ENCODE measurements at places on chromosomes 2 and 18.
A peak's percentile ranks its signal among the peaks of the same experiment; 100 is the strongest.

DNA sequence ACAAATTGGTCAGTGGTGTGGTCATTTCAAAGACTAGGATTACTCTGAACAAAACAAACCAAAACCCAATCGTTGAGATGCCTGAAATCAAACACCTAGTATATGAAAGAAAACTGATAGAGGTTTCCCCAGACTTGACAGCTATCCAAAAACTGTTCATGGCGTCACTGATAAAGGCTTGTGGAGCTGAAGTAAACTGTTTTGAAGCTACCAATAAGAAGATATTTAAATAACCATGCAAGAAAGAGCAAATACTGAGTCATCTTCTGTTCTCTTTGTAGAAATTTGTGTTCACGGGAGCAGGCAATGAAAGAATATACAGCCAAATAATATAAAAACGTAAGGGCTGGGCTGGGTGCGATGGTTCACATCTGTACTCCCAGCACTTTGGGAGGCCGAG is 7.5 kb upstream of the COLEC11 start:
- DNase-seq, result no peak

DNA sequence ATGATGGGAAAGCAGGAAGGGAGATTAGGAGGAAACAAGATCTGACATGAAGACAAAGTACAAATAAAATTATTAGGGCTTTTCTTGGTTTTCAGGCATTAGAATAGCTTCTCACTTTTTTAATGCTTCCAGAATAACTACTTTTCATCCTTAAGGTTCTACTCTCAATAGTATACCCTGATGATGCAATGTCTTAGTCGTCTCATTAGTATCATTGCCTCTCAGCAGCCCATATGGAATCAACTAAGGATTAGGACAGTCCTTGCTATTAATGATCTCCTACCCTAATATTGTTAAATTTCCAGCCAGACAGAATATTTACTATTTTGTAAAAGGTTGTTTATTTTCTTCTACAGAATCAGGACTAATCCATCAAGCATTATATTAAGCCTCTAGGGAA is 55.9 kb downstream of the RELCH start:
- no peak for DNase-seq

- DNase-seq, result no peak
These were observed 1.6 kb downstream of the WDFY1 start for GRCh38 chr2:223943561-223944008.

GRCh38 chr18:35920623-35921022 is 51.9 kb upstream of the RMP24 start:
- no peak for DNase-seq

DNA sequence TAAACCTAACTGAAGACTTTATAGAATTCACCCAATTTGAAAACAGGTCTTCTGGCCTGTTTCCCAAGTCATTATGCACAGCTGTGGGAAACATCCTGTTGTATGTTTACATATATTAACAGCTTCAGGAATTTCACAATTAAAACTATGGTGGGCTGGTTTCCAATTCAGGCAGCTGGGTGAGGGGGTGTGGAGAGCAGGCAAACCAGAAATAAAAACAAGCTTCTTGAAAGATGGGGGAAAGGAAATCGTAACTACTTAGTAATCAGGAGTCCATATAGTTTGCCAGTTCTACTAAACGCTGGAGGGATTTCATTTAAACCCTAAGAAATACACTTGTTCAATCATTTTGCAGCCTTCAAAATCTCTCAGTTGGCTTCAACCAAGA is 22.8 kb downstream of the ATP8B1 start:
- no peak for DNase-seq

DNA sequence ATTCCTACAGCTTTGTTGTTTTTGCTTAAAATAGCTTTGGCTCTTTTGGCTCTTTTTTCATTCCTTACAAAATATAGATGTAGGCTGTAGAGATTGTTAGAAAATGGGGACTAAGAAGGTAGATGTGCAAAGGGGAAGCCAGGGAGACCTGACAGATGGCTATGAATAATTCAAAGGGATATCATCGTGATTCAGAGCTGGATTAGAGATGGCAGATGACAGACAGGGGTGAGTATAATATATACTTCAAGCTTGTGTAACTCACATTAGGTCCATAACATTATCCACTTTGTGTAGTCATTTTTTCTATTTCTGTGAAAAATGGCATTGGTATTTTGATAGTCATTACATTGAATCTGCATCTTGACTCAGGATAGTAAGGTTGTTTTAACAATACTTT is 422.9 kb upstream of the ST6GAL2 start:
- DNase-seq, result no peak

GRCh38 chr18:3329471-3329870 is 67.5 kb downstream of the MYL12B start:
- DNase-seq, result no peak

GRCh38 chr2:233101816-233102215 is 41.7 kb downstream of the INPP5D start:
- no peak for DNase-seq

GRCh38 chr2:58925676-58926081 is 684.6 kb upstream of the FANCL start:
- no peak for DNase-seq

GRCh38 chr2:25991965-25992364 is 9.7 kb upstream of the KIF3C start:
- DNase-seq, result no peak

DNA sequence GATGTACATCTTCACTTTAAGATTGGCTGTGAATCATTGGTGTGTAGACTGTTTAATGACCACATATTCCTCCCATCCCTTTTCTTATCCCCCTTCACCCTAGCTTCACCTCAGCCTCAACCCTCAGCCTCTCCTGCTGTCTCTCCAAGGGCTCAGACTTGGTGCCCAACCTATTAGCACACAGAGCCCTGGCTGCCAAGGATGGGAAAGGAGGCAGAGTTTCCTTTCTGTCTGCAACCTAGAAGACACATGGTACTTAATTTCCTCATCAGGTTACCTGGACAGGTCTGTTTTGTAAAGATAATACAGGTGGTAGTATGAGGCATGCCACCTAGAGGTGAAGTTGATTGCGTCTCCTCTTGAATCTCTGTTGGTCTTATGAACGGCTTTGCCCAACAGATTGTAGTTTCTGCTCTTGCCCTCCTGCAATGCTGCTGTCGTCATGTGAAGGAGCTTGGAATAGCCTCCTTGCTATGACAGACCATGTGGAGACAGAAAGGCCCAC is 44.5 kb upstream of the RMND5A start:
- peak; percentile 7 for DNase-seq

DNA sequence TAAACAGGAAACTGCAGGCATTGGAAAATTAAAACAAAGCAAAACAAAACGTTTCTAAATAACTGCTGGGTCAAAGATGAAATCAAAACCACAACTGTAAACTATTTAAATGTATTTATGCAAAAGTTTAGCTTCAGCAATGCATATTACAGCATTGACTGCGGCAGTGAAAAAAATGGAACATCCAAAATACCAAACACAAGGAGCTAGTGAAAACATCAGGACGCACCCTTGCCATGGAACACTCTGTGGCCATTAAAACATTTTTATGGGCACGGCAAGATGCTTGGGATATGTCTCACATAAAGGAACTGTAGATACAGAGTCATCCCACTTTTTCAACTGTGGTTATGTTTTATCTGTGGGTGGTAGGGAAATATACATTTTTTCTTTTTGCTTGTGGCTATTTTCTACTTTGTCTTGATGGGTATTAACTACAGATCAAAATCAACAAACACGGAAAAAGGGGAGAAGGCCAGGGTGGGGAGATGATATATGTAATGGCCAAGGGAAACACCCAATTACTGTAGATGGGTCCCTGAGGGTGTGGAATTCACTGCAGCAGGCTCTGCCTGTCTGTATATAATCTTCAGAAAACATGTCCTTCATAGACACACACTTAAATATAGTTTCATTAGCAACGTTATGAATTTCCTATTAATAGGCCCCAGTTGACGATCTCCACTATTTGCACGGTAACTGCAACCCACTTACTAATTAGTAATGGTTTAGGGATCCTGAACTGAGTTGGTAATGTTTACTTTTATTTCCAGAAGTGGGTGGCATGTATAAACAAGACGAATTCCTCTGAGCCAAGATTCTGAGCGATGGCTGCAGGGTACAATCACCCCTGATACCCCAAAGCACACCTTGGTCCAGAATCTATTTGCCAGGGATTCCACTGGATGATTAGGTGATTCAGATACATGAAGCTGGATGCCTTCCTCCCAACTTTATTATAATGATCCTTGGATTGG is 110.5 kb downstream of the ACKR3 start:
- DNase-seq, result no peak

DNA sequence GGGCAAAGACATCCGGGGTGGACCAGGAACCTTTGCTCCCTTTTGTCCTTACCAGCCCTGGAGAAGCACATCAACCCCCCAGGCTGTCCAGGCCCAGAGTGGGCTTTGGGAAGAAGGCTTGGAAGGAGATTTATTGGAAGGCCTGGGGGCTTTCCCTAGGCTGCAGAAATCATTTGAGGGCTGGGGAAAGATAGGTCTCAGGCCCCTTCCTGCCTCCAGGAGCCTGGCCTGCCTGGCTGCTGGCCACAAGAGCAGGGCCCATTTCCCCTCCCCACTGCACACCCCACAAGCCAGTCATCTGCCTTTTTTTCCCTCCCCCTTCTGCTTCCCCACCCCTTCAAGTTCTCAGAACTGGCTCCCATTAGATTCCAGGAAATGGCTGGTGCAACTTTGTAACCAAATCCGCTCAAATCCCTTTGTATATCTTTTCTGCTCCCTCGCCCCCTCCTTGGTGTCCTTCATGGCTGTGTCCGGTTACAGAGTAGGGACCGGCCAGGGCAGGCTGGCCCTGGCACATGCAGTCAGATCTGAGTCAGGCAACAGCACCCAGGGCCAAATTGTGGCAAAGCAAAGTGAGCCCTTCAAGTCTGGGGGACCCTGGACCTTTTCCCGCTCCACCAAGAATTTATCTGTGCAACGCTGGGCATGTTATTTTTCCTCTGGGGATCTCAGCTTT is 20.8 kb upstream of the TNP1 start:
- no peak for DNase-seq

DNA sequence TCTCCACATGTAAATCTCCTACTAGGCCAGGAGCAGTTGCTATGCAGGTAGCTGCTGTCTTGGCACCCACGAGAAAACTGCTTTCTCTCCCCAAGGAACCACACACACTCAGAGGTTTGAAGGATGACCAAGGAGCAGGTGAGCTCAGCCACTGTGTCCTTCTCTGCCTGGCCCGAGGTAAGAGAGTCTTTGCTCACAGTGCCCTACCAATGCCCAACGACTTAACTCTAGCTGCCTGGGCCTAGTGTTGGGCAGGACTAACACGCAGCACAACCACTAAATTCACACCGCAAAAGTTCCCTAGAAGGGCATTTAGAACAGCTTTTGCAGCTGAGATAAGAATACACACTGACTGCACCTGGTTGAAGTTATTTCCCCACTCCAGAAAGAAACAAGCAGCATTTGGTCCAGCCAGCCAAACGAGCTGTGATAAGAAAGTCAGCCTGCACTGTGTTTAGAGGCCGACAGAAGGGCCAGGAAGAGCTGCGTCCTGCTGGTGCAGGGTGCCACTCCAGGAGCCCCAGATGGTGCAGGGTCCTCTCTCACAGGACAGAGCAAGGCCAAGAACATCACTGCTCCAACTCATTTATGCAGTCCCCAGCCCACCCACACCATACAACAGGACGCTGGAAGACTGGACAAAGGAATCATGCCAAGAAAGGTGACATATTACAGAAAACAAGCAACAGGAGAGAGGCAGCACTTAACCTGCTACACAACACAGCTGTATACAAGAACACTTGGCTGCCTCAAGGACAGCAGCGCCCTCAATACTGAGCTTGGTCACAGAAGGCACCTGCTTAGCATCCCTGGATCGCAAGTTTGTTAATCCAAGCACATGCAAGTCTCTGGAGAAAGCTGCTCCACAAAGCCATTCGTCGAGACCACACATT is 12.5 kb downstream of the HDLBP start:
- DNase-seq, result no peak

- DNase-seq, result no peak
These were observed 5.9 kb downstream of the CTLA4 start for GRCh38 chr2:203873461-203873860.

GRCh38 chr18:61528961-61529360 is 195.7 kb downstream of the CDH20 start:
- DNase-seq, result no peak

DNA sequence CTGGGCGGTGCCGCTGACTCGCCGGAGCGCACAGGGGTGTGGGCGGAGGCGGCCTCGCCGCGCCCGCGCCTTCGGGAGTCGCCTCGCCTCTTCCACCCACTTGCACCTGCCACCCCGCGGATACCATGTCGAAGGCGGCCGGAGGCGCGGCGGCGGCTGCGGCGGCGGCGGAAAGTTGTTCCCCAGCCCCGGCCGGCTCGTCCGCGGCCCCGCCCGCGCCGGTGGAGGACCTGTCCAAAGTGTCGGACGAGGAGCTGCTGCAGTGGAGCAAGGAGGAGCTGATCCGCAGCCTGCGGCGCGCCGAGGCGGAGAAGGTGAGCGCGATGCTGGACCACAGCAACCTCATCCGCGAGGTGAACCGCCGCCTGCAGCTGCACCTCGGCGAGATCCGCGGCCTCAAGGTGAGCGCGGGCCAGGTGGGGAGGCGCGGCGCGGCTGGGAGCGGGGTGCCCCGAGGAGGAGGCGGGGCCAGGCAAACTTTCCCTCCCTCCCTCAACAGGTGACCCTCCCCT is 766 bp downstream of the CCDC85A start:
- DNase-seq, result no peak

DNA sequence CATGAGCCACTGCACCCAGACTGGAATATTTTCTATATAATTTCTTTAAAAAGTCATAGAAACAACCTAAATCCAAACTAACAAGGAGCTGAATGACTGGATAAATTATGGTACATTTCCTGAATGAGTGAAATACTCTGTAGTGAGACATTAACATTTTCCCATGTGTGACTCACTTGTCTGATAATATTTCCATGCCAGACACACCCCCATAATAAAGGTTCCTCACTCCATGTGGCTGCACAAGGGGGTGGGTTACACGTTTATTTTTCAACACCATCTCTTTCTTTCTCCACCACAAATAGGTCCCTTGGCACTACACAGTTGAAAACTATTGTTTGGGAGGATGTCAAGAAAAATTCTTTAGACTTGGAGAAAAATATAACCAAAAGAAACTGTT is 266.3 kb upstream of the LYPD1 start:
- DNase-seq, result no peak

GRCh38 chr2:132627536-132627935 is 42.5 kb downstream of the LYPD1 start:
- DNase-seq, result no peak

GRCh38 chr2:237722616-237723015 is 76.0 kb upstream of the RBM44 start:
- no peak for DNase-seq

- DNase-seq, result no peak
These were observed 54.1 kb downstream of the CDC42EP3 start for GRCh38 chr2:37617119-37617892.
